Stimulated activated CD4-positive, alpha-beta T cell treated with anti-CD3 and anti-CD28 coated beads, Interleukin-1b, Interleukin-23, amount 100 ng/mL, for 1 hour (primary cell): ENCODE measurements at places on chromosomes 1 and 21.

GRCh38 chr1:27097484-27097917 is 57.4 kb downstream of the SLC9A1 start:
- peak; percentile 51 for DNase-seq

DNA sequence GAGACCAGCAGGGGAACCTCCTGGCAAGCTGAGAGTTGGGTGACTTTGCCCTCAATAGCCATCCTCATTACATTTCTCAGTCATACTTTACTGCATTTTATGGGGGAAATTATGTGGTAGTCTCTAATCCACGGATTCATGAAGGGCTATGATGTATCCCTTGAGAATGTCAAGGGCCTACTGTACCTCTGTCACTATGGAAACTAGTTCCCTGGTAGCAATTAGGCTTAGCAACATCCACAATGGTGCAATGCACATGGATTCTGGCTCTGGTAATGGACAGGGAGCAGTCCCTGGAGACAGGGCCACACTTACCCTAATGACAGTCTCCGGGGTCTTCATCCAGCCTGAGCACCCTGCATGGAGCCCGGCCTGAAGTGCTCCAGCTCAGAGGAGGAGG is 26.5 kb downstream of the LRRN2 start:
- DNase-seq = no peak

GRCh38 chr1:17080880-17081279 is 27.0 kb upstream of the SDHB start:
- DNase-seq = no peak

DNA sequence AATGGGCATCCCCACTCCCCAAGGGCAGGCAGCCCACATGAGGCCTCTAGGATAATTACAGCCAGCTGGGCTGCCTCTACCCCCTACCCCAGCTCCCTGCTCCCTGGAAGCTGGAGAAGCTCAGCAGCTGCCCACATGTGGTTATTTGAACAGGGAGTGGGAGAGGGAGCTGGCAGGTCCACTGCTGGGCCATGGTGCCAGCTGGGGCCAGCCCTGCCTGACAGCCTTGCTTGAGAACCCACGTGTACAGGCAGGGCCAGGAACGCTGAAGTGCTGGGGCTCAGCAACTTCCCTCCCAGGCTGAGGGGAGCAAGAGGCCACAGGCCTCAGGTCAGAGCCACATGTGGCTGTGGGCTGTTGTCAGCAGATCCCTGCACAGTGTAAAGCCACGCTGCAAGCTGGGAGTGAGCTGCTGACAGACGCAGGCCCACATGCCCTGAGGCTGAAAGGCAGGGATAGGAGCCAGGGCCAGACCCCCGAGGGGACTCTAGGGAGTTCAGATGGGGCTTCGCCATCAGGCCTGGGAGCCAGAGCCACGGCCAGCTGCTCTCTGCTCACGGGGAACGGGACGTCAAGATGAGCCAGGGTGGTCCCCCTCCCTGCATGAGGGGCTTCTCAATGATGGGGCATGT is 129.0 kb downstream of the SYF2 start:
- no peak for DNase-seq

DNA sequence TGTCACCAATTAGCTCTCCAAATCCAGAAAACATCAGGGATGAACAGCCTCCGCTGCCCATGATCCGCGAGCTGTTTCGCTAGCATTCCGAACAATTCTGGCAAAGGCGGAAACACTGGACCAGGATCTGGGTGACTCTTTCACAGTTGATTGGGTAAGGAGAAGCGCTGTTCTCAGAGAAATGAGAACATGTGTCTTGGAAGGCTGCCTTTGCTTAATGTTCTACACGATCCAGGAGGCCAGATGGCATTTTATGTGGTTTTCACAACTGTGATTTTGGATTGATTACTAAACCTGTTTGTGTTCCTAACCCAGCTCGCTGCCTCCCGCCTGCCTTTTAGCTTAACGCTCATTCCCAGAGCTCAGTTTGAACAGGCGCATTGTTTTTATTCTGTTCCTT is 144.0 kb downstream of the KIF26B start:
- no peak for DNase-seq

DNA sequence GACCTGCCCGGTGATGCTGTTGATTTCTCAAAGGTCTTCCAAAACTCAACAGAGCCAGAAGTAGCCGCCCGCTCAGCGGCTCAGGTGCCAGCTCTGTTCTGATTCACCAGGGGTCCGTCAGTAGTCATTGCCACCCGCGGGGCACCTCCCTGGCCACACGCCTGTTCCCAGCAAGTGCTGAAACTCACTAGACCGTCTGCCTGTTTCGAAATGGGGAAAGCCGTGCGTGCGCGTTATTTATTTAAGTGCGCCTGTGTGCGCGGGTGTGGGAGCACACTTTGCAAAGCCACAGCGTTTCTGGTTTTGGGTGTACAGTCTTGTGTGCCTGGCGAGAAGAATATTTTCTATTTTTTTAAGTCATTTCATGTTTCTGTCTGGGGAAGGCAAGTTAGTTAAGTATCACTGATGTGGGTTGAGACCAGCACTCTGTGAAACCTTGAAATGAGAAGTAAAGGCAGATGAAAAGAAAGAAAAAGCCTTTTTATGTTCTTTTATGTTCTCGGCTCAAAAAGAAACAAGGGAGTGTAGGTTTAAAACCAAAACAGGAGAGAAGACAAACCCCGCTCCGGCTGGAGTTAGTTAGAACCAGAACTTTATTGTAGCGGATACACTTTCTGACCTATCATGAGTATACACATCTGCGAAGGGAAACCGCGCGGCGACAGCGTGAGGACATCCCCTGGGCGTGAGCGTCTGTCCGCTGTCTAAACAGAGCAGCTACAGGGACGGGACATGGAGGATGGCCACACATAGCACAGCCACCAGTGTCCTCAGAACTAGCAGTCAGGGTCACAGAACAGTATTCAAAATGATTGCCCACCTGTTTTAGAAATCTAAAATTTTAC is 77.1 kb downstream of the PIK3CD start:
- no peak for DNase-seq

DNA sequence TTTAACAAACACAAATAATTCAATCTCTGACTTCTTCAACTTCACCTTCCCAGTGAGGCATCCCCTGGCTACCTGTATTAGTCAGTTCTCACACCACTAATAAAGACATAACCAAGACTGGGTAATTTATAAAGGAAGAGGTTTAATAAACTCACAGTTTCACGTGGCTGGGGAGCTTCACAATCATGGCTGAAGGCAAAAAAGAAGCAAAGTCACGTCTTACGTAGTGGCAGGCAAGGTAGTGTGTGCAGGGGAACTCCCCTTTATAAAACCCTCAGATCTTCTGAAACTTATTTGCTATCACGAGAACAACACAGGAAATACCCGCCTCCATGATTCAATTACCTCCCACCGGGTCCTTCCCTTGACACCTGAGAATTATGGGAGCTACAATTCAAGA is 478.5 kb downstream of the ADGRL2 start:
- DNase-seq = no peak

- no peak for DNase-seq
Measured at GRCh38 chr1:210882414-210883221, 251.3 kb downstream of the KCNH1 start.

GRCh38 chr1:19250629-19251304 is 557 bp downstream of the EMC1 start:
- no peak for DNase-seq

DNA sequence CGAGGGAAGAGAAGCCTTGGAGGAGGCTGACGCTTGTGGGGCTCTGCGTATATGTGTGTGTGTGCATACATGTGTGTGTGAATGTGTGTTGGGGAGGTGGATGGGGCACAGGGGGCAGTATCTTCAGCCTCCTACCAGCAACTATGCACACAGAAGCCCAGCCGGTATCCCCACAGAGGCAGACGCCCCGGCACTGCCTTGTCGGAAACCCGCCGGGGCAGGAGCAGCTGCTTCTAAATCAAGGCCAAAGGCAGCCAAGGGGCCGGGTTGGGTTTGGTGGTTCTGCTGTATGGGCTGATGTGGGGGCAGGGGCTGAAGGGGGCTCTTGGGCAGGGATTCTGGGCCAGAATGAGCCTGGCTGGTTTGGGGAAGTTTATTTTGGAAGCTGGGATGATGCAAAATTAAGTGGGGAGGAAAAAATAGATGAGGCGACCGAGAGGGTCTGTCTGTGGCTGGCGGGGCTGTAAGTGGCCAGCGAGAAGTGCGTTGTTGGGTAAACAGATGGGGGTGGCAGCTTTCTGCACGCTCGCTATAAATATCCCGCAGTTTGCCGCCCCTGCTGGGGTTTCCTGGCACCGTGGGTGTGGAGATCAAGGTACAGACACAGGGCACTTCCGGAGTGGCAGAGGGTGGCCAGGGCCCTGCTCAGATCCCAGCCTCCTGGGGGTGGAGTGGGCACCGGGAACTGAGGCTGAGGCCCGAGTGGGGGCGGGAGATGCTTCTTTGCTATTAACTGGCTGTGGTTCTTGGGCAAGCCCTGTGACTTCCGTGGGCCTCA is 11.0 kb upstream of the WNT4 start:
- no peak for DNase-seq

GRCh38 chr1:3879787-3880428 is 20.2 kb downstream of the C1orf174 start:
- DNase-seq = no peak

DNA sequence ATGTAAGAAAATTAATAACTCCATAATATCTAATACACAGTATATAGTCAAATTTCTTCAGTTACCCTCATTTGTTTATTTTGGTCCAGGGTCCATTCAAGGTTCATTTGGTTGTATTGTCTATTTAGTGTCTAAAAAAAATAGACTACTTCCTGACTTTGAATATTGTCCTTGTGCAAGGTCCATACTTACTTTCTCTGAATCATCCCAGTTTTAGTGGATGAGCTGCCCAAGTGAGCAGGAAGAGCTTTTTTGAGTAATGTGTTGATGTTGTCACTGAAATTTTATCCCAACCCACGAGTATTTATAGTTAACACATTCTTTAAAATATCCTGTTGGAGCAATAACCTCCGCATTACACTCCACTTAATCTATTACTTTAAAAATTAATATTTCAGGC is 45.6 kb upstream of the FASLG start:
- no peak for DNase-seq

GRCh38 chr1:219555031-219555692 is 57.7 kb downstream of the ZC3H11B start:
- DNase-seq = no peak

GRCh38 chr1:46133781-46134350 is 1.4 kb upstream of the PIK3R3 start:
- no peak for DNase-seq

GRCh38 chr1:48876330-48876785 is 99.7 kb upstream of the BEND5 start:
- DNase-seq = no peak

- no peak for DNase-seq
Measured at GRCh38 chr1:244242446-244242845, 191.4 kb downstream of the ZBTB18 start.

DNA sequence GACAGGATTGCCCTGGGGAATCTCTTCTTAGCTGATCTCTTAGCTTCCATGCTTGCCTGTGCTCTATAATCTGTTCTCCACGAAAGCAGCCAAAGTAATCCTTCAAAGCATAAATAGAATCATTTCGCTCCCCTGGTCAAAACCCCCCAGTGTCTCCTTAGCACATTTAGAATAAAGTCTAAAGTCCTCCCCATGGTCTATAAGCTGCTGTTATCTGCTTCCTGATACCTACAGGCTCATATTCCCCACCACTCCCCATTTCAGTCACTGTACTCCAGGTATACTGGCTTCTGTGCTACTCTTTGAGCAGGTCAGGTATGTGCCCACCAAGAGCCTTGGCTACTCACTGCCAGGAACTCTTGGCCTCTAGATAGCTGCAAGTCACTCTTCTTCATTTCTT is 2.9 kb downstream of the S100A12 start:
- no peak for DNase-seq

GRCh38 chr21:36021251-36021837 is 39.0 kb downstream of the SETD4 start:
- DNase-seq = no peak

GRCh38 chr1:202088206-202088605 is 34.5 kb upstream of the GPR37L1 start:
- DNase-seq = no peak

DNA sequence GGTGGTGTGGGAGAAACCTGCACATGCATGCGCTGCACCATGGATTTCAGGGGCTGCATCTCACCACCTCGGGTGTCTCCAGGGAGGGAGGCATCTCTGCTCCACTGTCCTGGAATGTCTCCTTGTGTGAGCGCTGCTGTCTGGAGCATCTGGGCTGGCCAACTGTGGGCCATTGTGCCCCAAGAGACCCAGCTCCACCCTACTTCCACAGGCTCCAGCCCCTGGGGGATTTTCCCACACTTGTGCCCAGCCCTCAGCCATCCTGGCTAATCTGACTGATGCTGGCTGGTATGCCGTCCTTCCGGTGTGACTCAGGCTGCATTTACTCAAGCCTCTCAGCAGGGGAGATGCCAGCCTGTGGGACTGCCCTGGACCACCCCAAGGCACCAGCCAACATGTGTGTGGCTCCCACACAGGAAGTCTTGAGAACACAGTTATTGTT is 62.0 kb downstream of the TRIM11 start:
- DNase-seq = no peak

DNA sequence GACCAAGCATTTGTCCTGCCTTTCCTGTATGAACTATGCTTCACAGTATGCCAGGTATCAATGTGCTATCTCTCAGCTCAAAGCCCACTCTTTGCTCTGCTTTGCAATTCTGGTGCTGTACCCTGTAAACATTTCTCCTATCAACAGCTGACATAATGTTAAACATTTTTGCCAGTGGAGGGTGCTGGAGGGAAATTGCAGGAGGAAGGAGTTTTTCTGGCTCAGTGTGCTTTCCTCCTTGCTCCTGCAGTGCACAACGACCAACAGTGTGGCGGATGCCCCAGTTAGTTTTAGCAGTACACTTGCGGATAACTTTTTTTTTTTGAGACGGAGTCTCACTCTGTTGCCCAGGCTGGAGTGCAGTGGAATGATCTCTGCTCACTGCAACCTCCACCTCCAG is 67.1 kb upstream of the PTGFRN start:
- no peak for DNase-seq

GRCh38 chr21:34882719-34883131 is 166.4 kb downstream of the RUNX1 start:
- no peak for DNase-seq

GRCh38 chr1:201173736-201174135 is 16.9 kb upstream of the IGFN1 start:
- no peak for DNase-seq

DNA sequence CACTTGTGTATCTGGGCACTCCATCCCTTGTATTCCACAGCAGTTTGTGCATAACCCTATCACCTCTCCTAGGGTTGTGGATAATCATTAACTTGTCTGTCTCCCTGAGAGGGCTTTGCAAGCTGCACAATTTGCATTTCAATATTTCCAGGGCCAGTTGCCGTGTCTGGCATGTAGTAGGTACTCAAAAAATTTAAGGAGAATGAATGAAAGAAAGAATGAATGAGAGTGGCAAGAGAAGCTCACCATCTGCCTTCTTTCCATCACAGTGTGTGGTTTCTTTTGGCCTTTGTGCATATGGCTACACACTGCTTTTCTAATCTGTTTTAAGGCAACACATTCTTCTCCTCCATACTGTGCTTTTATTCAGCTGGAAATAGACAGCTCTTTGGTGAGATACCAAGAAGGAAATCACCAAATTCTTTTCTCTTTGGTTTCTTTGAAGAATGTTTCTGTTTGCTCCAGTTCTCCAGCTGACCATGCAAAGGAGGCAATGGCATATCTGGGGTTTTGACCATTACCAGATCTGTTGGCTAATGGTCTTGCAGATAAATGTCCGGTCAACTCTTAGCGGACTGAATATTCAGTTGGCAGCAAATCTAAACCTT is 49.4 kb downstream of the NGF start:
- no peak for DNase-seq
